ENCODE measurements at places on chromosomes 1 and 21.

DNA sequence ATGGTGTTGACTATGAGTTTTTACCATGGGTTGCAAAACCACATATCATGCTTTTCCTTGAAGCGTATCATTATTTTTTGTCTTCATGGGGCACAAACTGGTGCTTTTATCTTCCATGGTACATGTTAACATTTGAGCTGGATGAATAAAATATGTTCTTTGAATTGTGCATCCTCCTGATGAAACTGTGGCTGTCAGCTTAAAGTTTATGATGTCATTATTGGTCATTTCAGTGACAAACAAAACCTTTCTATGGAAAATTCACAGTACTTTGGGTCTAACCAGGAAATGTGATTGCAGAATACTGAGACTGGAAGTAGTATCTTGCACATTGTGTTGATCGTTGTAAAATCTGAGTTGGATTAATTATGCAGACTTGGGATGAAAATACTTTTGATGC lies 291.7 kb upstream of the ZRANB2 start:
- DNase-seq, result no peak

DNA sequence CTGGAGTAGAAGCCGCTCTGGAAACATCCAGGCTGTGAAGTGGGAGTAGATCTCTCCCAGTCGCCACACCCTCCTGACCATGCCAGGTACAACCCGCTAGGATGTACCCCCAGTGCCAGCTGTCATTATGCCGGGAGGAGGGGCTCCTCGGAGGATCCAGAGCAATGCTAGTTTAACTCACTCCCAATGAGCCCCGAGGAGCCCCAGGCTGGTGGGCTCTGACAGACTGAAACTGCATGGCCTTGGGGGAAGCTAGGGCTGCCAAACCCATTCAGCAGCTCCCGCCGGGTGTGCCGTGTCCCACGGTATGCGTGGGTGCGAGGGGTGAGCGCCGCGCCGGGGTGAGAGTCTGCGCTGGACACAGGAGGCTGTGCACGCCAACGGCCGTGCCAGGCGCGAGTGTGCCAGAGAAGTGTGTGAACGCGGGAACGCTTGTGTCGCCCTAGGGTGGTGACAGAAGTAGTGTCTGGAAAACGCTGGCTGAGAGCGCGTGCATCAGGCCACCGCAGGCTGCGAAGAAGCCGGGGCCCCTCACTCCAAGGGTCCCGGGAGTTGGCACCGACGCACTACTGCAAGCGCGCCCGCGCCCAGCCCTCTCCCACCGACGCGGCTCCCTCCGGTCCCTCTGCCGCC lies 177.1 kb upstream of the EDN2 start:
- DNase-seq, result no peak

GRCh38 chr1:72601035-72601674 lies 318.8 kb upstream of the NEGR1 start:
- DNase-seq, result no peak

DNA sequence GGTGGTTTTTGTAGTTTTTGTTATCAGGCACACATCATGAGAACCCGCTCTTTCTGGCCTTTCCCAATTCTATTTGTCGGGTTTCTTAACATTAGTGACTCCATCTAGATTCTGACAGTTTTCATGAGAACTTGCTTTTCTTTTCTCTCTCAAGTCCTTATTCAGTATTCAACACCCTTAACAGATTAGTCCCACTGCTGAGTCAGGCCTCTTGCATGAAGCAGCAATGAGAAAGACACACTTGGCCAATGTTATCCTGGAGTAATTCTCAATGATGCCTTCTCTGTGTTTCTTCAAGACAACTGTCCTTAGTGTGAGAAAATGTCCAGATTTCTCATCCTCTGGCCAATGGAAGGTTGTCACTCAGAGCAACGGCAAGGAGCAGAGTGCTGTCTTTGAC lies 11.3 kb downstream of the FMO2 start:
- no peak for DNase-seq

GRCh38 chr1:12059226-12059625 lies 3.9 kb upstream of the TNFRSF8 start:
- DNase-seq, result no peak

All from AG09319 (cell line).